ENCODE measurements at places on chromosomes 1 and 21.
A peak's percentile ranks its signal among the peaks of the same experiment; 100 is the strongest.

DNA sequence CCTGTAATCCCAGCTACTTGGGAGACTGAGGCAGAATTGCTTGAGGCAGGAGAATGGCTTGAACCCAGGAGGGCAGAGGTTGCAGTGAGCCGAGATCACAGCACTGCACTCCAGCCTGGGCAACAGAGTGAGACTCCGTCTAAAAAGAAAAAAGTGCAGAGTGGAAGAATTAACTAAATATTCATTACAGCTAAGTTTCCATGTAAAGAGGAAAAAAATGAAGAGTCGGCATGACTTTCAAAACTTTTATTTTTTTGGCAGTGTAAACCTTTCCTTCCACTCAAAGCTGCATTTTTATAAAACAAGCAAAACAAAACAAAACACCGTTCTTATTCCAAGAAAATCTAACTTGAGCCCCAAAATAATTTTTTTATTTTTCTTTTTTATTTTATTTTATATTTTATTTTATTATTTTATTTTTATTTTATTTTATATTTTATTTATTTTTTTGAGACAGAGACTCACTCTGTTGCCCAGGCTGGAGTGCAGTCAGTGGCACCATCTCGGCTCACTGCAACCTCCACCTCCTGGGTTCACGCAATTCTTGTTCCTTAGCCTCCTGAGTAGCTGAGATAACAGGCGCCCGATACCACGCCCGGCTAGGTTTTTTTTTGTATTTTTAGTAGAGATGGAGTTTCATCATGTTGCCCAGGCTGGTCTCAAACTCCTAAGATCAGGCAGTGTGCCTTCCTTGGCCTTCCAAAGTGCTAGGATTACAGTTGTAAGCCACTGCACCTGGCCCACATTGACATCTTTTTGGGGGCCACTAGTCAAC is 62.9 kb downstream of the PACC1 start:
- DNase-seq, result no peak

DNA sequence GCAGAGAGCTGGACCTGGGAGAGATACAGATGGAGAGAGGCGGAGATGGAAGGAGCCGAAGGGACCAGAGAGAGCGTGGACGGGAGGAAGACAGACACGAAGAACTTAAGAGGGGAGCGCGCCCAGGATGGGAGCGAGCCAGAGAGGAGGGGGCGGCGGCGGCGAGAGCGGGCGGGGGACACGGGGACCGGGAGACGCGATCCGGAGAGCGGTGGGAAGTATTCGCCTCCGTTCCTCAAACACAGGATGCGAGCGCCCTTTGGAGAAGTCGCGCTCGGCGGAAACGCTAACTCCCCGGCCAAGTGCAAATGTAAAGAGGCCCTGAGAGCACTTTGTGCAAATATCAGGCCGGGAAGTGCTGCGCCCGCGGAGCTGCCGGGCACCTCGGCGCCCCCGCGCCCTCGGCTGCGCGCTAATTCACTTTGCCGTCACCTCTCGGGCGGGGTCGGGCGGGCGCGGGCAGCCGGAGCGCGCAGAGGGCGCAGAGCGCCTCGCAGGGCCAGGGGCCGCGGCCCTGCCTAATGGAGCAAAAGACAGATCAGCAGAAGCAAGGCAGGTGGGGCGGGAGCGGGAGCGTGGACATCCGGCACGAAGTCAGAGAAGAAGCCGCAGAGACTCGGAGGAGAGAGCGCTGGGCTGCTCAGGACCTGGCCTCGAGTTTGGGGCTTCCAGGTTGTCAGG is 281.2 kb downstream of the RRAGC start:
- no peak for DNase-seq

DNA sequence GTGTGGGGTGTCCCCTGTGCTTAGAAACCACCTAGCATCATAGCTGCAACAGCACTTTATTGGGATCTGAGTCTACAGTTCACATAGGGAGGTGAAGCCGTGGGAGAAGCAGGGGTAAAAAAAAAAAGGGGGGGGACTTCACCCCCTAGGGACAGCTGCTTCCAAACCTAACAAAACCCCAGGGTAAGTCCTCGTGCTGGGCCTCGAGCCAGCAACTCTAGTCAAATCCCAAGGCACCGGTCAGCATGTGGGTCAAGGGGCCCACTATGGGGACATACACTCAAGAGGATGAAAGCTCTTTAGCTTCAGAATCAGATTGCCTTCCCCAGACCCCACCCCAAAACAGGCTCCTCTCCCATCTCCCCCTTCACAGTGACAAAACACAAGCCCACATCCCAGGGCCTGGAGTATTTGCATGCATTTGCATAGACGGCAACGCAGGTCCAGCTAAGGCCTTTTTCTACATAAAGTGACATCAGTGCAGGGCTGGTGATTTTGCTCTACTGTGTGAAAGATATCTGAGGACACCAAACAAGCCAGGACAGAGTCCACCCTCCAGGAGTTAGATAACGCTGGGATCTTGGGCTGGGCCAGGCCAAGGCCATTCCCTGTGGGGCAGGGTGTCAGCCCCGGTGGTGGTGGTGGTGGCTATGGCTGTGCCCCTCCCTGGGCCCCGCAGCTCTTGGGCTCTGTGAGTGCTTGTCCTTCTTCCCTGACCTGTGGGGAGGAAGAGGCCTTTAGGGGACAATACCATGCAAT is 8.1 kb upstream of the PMVK start:
- DNase-seq, result no peak

- no peak for DNase-seq
Measured at GRCh38 chr1:67472056-67472455, 41.9 kb upstream of the SERBP1 start.

DNA sequence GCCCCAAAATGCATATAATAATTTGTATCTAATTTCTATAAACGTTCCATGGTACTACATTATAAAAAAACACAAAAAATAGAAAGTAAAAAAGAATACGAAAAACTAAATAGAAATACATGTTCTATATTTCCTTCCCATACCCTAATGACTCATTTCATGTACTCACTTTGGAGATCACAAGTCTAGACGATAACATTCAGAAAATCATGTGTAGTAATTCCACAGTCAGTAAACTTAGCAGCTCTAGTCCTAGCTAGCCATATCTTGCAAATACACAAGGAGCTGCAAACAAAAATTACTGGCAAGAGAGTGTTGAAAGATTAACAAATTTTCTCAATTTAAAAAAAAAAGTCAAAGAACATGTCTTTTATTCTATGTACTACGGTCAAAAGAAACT is 1.4 kb downstream of the GOLPH3L start:
- DNase-seq, result no peak

- DNase-seq, result peak; percentile 45
Measured at GRCh38 chr1:88983791-88984559, 8.5 kb downstream of the KYAT3 start.

- DNase-seq, result no peak
Measured at GRCh38 chr1:200694738-200695137, 25.0 kb upstream of the DDX59 start.

DNA sequence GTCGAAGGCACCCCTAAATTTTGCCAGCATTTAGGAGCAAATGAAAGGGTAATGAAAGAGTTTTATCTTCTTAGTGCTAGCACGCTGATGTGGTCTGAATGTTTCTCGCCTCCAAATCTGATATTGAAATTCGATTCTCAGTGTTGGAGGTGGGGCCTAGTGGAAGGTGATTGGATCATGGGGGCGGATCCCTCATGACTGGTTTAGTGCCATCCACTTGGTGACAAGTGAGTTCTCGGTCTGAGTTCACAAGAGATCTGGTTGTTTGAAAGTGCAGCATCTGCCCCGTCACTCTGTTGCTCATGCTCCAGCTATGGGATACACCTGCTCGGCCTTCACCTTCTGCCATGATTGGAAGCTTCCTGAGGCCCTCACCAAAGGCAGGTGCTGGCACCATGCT is 75.1 kb upstream of the ZBTB40 start:
- DNase-seq, result no peak

- no peak for DNase-seq
Measured at GRCh38 chr1:230073371-230074035, 6.5 kb downstream of the GALNT2 start.

DNA sequence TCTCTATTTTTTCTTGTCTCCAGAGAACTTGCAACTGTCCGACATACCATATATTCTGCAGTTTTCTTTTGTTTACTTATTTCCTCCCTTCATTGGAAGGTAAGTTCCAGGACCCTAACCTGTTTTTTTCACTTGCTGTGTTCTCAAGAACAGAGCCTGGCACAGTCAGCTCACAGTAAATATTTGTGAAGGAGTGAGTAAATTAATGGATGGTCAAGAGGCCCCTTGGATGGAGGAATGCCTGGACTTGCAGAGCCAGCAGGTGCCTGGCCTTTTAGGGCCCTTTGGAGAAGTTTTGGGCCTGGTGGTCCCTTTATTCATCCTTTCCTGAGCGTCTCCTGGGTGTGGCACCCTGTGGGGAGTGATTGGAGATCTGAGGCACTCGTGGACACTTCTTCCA is 182.1 kb upstream of the POU3F1 start:
- no peak for DNase-seq
